ENCODE measurements at places on chromosomes 7 and 10.

- no peak for DNase-seq
These were observed 26.5 kb upstream of the STARD3NL start for GRCh38 chr7:38151556-38151955.

DNA sequence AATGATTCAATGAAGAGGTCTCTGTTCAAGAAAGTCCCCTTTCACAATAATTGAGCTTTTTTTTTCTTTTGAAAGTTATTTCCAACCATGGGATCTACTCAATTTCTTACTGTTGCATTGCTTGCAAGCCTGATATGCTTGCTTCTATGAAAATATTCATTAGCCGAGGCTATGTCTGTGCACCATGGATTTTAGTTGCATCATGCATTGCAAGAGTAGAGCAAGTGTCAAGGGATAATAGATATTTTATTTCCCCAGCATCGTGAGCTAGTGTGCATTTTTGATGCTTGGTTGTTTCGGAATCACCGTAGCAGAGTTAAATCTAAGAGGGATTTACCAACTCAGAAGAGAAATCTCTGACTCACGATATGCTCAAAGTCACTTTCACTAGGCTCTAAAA is 222.0 kb downstream of the SH2D4B start:
- no peak for DNase-seq

DNA sequence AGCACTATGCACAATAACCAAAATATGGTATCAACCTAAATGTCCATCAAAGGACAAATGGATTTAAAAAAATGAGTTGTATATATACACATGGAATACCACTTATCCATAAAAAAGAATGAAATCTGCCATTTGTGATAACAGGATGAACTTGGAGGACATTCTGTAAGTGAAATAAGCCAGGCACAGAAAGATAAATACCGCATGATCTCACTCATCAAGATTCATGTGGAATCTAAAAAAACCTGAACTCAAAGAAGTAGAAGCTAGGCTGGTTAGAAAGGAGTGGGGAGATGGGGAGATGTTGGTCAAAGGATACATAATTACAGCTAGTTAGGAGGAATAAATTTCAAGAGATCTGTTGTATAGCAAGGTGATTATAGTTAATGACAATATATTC is 17.3 kb upstream of the AOC1 start:
- no peak for DNase-seq

GRCh38 chr10:84933402-84933801 is 605.0 kb downstream of the CCSER2 start:
- no peak for DNase-seq

- peak; percentile 23 for DNase-seq
These were observed 551.2 kb downstream of the GALNT17 start for GRCh38 chr7:71682841-71683781.

- DNase-seq: no peak
These were observed 4.8 kb downstream of the GSTO1 start for GRCh38 chr10:104259456-104259855.

DNA sequence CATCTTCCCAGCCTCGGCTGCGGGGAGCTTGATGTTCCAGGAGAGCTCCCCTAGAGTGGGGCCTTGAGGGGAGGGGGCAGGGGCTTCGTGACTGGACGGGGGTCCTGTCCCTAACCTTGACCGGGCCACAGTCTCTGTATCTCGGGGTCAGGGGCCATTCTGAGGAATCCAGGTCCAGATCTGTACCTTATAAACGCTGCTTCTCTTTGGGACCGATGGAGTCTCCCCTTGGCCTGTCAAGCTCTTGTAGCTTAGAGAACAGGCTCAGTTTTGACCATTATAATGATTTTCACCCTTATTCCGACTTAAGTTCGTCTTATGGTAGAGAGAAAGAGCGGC is 831 bp downstream of the ZKSCAN5 start:
- no peak for DNase-seq

- no peak for DNase-seq
These were observed 793.1 kb upstream of the AUTS2 start for GRCh38 chr7:68805159-68805558.

- DNase-seq: no peak
These were observed 130.0 kb downstream of the CHRM2 start for GRCh38 chr7:136998495-136998894.

- DNase-seq: no peak
These were observed 164.9 kb downstream of the GFRA1 start for GRCh38 chr10:116108095-116108494.

GRCh38 chr7:132177708-132178401 is 398.4 kb downstream of the PLXNA4 start:
- DNase-seq: no peak

DNA sequence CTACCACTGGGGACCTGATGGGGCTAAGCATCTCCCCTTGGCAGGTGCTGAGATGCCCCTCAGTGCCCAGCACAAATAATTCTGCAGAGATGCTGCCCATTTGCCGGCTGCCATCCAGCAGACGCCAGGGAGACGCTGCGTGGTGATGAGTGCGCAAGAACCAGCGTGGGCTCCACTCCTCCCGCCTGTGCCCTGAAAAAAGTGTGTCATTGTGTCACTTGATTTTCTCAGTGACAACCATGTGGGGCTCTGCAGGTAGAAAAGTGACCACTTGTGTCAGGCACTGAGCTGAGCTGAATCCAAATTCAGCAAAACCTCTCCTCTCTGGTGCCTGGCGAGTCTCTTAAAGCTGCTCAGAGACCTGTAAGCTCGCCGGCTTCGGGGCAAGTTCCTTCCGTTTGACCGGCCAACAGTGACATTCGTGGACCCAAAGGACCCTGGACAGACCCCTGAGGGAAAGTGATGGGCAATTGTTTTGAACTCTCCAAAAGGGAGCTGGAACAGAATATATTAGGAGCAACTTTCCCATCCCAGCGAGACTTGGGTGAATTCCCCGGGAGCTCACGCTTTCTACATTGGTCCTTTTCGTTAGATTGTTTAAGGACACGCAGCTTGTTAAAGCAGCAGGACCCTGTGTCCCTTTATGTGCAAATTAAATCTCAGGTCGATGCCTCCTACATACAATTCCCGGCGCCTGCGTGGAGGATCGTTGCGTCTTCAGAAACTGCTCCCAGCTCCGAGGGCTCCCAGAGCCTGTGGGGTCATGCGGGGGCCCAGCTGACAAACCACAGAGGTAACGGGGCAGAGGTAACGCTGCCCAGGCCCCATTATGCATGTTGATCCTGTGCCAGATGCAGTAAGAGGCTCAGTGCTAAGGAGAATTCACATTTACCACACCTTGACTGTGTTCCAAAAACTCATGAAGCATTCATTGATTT is 332.7 kb downstream of the ADARB2 start:
- no peak for DNase-seq

DNA sequence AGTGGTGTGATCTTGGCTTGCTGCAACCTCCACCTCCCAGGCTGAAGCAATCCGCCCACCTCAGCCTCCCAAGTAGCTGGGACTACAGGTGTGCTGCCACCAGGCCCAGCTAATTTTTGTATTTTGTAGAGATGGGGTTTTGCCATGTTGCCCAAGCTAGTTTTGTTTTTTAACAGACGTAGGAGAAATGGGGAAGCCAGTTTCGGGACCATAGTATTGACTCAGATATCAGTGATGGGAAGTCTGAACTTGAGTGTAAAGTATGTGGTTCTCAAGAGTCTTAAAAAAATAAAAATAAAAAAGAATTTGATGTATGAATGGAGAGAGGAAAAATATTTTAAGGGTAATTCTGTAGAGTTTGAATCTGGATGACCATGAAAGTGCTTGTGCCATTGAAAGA is 34.2 kb downstream of the SP4 start:
- no peak for DNase-seq

- no peak for DNase-seq
These were observed 345.5 kb downstream of the REEP3 start for GRCh38 chr10:63866747-63867140.

GRCh38 chr10:133458710-133459453 is 5.1 kb downstream of the SCART1 start:
- DNase-seq: no peak

GRCh38 chr7:157117796-157118195 is 20.9 kb upstream of the UBE3C start:
- DNase-seq: no peak
